ENCODE measurements at places on chromosomes 5 and 9.

- no peak for DNase-seq
These were observed 2.5 kb downstream of the IL33 start for GRCh38 chr9:6218099-6218502.

GRCh38 chr5:10565785-10566542 is 2.1 kb downstream of the ANKRD33B start:
- DNase-seq: no peak

DNA sequence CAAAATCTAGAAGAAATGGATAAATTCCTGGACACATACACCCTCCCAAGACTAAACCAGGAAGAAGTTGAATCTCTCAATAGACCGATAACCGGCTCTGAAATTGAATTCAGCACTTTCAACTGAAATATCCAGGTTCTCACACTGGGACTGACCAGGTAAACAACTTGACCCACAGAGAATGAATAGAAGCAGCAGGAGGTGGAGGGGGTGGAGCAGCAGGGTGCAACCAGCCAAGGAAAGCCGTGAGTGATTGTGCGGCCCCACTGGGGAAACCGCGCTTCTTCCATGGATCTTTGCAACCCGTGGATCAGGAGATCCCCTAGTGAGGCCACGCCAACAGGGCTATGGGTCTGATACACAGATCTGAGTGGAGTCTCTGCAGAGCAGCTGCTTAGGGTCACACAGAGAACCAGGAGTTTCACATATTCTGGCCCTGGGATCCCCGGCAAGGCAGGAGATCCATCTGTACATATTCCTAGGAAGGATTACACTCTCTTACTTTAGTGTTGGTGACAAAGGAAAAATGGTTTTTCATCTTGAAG is 181.5 kb downstream of the SLCO4C1 start:
- no peak for DNase-seq

- DNase-seq: no peak
These were observed 55.5 kb downstream of the PRRC1 start for GRCh38 chr5:127572930-127573329.

DNA sequence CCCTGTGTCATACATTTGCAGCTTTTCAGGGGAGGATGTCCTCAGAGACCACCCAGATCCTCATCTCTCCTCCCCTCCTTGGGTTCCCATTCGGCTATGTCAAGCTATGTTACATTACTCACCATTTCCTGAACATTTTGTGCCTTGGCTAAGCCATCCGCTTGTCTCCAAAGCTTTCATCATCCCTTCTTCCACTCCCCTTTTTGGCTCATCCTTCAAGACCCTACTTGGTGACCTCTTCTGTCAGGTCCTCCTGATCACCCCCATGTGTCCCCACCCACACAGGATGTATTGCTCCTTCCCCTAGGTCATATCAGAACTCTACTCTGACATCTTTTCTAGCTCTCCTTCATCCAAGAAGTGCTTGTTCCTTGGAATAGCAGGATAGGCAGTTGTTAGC is 81.8 kb downstream of the BOD1 start:
- no peak for DNase-seq

DNA sequence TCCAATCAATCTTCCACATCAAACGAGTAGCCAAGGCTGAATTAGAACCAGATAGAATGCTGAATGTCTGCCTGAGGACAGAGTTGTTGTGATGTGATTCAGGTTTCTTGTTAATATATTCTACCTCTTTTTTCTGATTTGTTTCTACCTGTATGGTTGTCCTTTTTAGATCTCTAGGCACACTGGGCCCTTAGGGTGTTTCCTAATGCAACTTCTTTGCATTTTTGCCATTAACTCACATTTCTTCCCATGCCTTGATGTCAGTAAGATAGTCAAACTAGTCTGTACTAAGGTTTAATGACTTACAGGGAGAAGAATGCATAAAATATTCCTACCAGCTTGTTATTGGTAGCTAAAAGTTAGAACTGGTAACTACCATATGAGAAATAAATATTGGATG is 413.6 kb downstream of the CCDC171 start:
- no peak for DNase-seq

Measured in activated T-cell treated with anti-CD3 and anti-CD28 coated beads, Interleukin-2, amount 50 U/mL, for 48 hours (primary cell).